Effector memory CD4-positive, alpha-beta T cell (primary cell): ENCODE measurements at places on chromosomes 3 and 15.

- no peaks in the 10 kb centered on the region for H3K4me1 ChIP-seq
- H3K36me3 ChIP-seq = no peaks in the 10 kb centered on the region
- no peak for DNase-seq
- H3K4me3 ChIP-seq = no peak overlapping the region
- H3K27me3 ChIP-seq = no peaks in the 10 kb centered on the region
Measured at GRCh38 chr3:45209526-45209925, 16.6 kb downstream of the TMEM158 start.

DNA sequence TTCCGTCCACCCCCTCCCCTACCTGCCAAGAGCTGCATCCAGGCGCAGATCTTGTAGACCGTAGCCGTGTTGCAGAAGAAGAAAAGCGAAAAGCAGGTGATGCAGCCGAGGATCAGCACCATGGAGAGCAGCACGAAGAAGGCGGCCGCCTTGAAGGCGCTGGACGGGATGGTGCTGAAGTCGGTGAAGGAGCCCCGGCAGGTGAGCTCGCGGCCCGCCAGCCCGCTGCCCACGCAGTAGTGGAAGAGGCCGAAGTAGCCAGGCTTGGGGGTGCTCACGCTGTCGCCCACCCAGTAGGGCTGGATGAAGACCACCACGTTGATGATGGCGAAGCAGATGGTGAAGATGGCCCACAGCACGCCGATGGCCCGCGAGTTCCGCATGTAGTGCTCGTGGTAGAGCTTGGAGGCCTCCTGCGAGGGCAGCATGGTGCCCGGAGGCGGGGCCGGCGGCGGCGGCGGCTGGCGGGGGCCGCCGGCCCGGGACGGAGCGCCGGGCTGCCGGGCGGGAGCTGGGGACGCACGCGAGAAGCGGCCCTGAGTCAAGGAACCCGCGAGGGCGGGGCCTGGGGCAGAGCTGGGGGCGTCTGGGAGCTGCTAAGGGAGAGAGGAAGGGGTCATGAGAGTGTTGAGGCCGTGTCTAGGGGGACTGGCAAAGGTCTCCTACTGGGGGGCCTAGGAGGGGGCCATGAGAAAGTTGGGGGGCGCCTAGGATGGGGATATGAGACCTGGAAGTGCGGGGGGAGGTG, 1.2 kb downstream of the LHFPL4 start:
- no peaks in the 10 kb centered on the region for H3K36me3 ChIP-seq
- peaks cover 16% of the 10 kb centered on the region for H3K27me3 ChIP-seq
- H3K27ac ChIP-seq = no peak overlapping the region
- no peak for DNase-seq
- H3K4me1 ChIP-seq = no peaks in the 10 kb centered on the region
- no peak overlapping the region for H3K4me3 ChIP-seq

GRCh38 chr3:133119176-133119575, 81.0 kb downstream of the TMEM108 start:
- H3K27ac ChIP-seq = no peak overlapping the region
- DNase-seq = no peak
- no peaks in the 10 kb centered on the region for H3K4me1 ChIP-seq
- H3K4me3 ChIP-seq = no peak overlapping the region
- no peaks in the 10 kb centered on the region for H3K36me3 ChIP-seq
- no peaks in the 10 kb centered on the region for H3K27me3 ChIP-seq

- H3K4me1 ChIP-seq = no peaks in the 10 kb centered on the region
- no peak for DNase-seq
- peaks cover 10% of the 10 kb centered on the region for H3K36me3 ChIP-seq
- H3K4me3 ChIP-seq = no peak overlapping the region
Measured at GRCh38 chr3:67000009-67000408, 1.9 kb downstream of the KBTBD8 start.

DNA sequence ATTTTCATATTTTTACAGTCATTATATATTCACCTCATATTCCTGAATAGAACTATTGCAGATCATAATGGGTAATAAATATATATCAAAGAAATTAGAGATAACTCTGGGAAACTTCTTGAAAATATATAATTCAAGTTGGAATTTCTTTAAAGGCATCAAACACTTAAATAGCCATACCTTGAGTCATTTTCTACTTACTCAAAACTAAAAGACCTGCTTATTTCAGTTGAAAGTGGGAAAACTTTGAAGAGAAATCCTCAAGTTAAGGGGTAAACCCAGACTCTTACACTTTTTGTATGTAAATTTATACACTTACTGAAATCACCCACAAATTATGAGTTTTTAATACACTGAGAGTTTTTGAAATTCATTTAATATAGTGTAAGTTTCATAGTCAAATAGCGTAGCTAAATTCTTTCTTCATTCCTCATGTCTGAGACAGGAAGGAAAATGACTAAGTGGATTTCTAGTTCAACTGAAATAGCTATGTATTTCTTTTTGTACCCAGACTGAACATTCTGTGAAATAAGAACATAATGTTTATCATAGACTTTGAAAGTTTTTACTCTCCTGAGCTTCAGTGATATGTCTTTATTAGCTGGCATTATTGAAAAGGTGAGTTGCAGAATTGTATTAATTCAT, 4.6 kb upstream of the ALCAM start:
- no peak overlapping the region for H3K27ac ChIP-seq
- H3K36me3 ChIP-seq = no peaks in the 10 kb centered on the region
- peaks cover 4% of the 10 kb centered on the region for H3K4me1 ChIP-seq
- DNase-seq = no peak
- H3K4me3 ChIP-seq = no peak overlapping the region

DNA sequence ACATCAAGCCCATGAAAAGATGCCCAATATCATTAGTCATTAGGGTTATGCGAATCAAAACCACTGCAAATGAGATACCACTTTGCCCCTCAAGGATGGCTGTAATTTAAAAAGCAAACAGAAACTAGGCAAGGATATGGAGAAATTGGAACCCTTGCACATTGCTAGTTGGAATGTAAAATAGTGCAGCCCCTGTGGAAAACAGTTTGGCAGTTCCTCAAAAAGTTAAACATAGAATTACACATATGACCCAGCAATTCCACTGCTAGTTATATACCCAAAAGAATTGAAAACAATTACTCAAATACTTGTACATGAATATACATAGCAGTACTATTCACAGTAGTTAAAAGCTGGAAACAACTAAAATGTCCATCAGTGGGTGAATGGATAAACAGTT, 186.8 kb upstream of the CGNL1 start:
- H3K36me3 ChIP-seq = peaks cover 5% of the 10 kb centered on the region
- H3K4me3 ChIP-seq = no peak overlapping the region
- H3K27ac ChIP-seq = no peak overlapping the region

GRCh38 chr3:86988235-86988634, 2.7 kb downstream of the VGLL3 start:
- DNase-seq = no peak
- no peaks in the 10 kb centered on the region for H3K27me3 ChIP-seq
- peaks cover 3% of the 10 kb centered on the region for H3K4me1 ChIP-seq

GRCh38 chr3:167057581-167057980, 322.5 kb downstream of the ZBBX start:
- no peak overlapping the region for H3K27ac ChIP-seq
- H3K4me1 ChIP-seq = no peaks in the 10 kb centered on the region
- no peaks in the 10 kb centered on the region for H3K36me3 ChIP-seq
- no peak for DNase-seq
- no peak overlapping the region for H3K4me3 ChIP-seq

- no peaks in the 10 kb centered on the region for H3K27me3 ChIP-seq
- no peaks in the 10 kb centered on the region for H3K4me1 ChIP-seq
- H3K36me3 ChIP-seq = no peaks in the 10 kb centered on the region
- H3K4me3 ChIP-seq = no peak overlapping the region
- no peak for DNase-seq
- H3K27ac ChIP-seq = no peak overlapping the region
Measured at GRCh38 chr15:60079210-60079609, 75.1 kb downstream of the FOXB1 start.
